ENCODE measurements at places on chromosomes 7 and 10. TPM values are rescaled to one million over a fixed set of nuclear protein-coding genes. Genes with fewer than 3 reads are reported as not detected.
A peak's percentile ranks its signal among the peaks of the same experiment; 100 is the strongest.

Gene PAX4
- not detected for polyA plus RNA-seq

Gene NPY4R
- polyA plus RNA-seq = 0.55 TPM

Gene GAD2
- not detected for polyA plus RNA-seq

Gene ITPRID1
- polyA plus RNA-seq = 0.09 TPM

Gene GSTO2
- polyA plus RNA-seq = 32.2 TPM

Gene LBX1
- 0.49 TPM for polyA plus RNA-seq

Gene STAM
- 39.5 TPM for polyA plus RNA-seq

Gene ACTR3C
- 5.7 TPM for polyA plus RNA-seq

Gene IL2RA
- polyA plus RNA-seq = 0.06 TPM

Gene CISD1
- polyA plus RNA-seq = 26.3 TPM

Gene LRRC61
- polyA plus RNA-seq = 18.5 TPM

Gene HABP2
- 0.40 TPM for polyA plus RNA-seq

GRCh38 chr10:123579675-123580074 is 86.5 kb upstream of the GPR26 start:
- no peak for DNase-seq

DNA sequence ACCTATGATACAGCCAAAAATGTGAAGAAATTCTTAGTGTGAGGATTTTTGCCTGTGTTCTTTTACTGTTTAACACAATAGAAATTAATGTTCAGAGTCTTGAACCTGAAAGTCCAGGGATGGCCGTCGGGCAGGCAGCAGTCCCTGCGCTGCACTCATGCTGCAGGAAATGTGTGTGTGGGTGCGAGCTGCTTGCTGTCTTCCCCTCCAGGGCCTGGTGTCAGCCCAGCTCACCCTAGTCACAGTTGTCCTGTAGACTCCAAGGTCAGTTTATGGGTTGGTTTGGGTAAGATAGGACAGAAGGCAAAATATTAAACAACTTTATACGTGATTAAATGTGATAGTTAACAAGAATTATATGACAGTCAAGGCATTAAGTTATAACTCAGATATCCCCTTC is 78.7 kb downstream of the DYNC2I1 start:
- DNase-seq = no peak

DNA sequence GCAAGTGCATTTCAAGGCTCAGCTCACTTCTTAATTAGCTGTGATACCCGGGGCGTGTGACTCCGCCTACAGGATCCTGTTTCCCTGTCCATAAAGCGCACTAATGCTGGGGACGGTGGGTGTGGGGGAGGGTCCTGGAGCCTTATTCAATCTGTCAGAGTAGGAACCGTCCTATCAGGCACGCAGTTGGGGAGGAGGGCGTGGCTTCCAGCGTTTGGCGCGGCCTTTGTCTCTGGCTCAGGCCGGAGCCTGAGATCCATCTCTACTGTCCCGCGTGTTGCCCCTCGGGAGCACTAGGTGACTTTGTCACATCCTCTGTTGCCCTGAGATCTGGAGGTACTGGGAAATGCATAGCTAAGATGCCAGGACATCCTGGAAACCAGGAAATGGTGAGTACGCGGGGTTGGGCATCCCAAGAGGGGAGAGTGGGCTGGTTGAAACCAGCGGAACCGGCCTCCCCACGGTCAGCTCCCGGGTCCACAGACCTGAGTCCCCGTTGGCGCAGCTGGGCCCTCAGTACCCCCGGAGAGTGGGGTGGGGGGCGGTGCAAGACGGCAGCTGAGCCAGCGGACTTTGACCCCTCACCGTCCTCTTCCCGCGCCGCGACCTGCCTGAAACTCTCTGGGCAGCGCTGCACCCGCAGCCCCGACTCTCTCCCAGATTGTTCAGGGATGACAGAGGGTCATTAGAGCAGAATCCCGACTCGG is 104.4 kb upstream of the ZNF92 start:
- peak; percentile 75 for DNase-seq

DNA sequence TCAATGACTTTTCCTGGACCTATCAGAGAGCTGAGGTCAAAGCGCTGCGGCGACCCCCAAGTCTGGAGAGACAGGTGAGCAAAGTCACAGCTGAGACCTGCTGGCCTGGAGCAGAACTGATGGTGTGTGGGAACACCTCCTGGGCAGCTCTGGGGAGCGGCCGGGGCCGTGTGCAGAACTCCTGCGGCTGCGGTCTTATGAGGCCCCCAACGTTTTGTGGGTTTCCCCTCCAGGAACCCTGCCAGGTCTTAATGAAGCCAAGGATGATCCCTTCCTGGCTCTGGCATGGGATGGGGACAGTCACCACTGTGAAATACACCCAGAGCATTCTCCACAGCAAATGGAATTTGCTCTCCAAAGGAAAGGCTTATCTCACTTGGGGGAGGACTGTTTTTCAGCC is 26.1 kb downstream of the DPYSL4 start:
- DNase-seq = no peak

- DNase-seq = no peak
Measured at GRCh38 chr7:11570922-11571550, 261.0 kb downstream of the THSD7A start.

- DNase-seq = peak; percentile 36
Measured at GRCh38 chr10:128210215-128211063, 84.2 kb upstream of the MKI67 start.

- no peak for DNase-seq
Measured at GRCh38 chr7:82247814-82248433, 195.7 kb downstream of the CACNA2D1 start.

DNA sequence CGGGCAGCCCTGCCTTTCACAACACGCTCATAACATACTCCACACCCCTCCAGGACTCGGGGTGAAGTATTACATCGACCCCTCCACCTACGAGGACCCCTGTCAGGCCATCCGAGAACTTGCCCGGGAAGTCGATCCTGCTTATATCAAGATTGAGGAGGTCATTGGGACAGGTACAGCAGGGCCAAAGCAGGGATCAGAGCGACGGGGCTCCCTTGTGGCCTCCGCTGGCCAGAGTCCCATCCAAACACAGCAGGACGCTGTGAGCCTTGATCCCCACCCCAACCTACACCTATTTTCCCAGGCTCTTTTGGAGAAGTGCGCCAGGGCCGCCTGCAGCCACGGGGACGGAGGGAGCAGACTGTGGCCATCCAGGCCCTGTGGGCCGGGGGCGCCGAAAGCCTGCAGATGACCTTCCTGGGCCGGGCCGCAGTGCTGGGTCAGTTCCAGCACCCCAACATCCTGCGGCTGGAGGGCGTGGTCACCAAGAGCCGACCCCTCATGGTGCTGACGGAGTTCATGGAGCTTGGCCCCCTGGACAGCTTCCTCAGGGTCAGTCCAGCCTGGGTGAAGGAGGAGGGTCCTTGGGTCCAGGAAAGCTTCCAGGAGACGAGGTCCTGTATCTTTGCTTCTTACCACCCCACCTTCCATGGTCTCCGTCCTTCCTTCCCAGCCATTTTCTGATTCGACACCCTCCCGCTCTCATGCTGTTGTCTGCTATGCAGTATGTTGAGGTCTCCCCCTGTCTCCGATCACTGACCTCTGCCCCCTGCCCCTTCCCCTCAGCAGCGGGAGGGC is 13.5 kb downstream of the EPHB6 start:
- no peak for DNase-seq

DNA sequence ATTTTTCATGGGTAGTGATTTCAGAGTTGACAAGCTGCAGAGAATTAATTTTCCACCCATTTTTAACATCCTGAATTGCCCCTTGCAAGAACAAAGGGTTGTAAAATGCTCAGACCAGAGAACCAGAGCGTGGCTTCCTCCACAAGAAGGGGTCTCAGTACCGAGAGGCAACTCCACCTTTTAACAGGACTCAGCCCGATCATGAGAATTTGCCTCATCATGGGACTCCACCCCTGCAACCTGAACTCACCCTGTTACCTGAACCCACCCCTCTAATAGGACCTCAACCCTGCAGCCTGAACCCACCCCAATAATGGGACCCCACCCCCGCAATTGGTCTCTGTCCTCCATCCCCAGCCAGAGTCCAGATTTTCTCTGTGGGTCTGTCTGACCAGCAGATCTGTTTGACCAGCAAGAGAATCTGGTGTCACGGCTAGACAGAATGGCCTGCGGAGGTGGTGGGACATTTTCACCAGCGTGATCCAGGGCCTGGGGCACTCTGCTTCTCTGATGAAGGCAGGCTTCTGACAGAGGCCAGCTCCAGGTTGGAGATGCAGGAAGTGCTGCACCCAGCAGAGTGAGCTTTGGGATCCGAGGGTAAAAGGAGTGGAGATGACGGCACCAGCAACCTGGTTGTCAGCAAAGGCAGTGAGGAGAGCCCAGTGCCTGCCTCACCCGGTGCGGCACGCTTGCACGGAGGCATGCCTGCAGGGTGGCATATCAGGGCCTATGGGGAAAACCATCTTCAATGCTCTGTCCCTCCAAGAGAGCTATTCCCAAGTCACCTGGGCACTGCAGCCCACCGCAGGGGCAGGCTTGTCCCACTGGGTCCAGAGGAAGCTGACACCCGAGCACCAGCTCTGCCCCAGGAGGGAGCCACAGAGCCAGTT is 136.6 kb downstream of the TCERG1L start:
- DNase-seq = no peak

DNA sequence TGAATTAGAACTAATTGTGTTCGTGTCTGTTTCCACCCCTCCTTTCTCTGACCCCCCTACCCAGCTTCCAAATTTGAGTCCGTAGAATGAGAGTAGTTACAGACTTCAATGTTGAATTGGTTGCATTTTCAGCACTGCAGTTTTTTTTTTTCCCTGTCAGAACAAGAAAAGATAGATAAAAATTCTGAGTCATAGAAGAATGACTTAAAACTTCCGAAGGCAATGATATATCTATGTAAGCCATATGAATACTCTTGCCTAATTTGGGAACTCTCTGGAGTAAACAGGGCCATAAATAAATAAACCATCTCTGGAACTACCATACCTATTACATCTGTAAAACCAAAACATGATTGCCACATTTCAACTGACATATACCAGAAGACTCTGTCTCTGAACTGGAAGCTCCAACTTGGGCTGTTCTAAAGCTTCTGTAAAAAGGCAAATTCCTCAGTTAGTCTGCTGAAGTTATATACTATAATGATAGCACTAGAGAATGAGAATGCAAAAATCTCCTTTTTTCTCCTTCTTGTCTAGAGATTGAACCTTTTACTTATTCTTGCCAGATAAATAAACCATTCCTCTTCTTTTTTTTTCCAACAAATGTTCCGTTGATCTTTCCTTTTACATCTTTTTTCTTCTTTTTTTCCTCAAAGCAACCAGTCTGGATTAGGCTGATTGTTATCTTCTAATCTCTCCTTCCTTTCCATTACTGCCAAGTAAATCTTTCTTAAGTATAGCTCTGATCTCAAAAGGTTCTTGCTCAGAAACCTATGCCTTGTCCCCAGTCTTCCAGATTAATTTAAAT is 23.5 kb downstream of the VCL start:
- DNase-seq = no peak

GRCh38 chr10:12158111-12158510 is 28.6 kb downstream of the SEC61A2 start:
- DNase-seq = no peak

DNA sequence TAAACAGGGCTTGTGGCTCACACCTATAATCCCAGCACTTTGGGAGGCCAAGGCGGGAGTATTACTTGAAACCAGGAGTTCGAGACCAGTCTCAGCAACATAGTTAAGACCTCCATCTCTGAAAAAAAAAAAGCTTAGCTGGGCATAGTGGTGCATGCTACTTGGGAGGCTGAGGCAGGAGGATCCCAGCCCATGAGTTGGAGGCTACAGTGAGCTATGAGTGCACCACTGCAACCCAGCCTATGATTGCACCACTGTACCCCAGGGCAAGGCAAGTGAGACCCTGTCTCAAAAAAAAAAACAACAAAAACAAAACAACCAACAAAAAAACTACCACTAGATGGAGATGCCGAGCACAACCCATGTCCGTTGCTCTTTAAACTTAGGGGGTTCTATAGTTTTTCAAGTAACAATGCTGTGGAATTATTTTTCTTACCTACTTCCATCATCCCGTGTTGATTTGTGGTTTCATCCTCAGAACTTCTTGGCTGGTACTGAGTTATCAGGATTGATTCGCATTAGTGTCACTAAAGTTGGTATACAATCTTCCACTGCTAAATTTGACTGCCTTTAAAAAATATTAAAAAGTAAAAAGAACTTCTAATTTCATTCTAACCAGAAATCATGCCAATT is 12.2 kb upstream of the REPIN1 start:
- no peak for DNase-seq

DNA sequence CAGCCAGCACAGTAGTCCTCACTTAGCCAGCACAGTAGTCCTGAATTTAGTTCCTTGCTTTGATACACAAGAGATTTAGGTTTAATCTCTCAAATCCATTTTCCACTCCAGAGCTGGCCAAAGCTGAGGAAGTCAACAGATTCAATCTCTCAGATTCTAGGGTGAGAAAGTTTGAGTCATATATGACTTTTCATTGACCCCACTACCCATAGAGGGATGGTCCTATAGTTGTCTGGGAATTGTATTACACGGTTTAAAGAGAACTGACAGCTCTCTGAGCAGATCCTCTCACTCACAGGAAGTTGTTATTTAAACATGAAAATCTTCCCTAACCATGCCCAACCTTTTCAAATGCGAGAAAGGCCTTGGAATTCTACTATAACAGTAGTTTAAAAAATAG is 641.8 kb upstream of the SEMA3D start:
- DNase-seq = no peak

GRCh38 chr7:2710901-2711551 is 23.0 kb downstream of the AMZ1 start:
- DNase-seq = no peak

DNA sequence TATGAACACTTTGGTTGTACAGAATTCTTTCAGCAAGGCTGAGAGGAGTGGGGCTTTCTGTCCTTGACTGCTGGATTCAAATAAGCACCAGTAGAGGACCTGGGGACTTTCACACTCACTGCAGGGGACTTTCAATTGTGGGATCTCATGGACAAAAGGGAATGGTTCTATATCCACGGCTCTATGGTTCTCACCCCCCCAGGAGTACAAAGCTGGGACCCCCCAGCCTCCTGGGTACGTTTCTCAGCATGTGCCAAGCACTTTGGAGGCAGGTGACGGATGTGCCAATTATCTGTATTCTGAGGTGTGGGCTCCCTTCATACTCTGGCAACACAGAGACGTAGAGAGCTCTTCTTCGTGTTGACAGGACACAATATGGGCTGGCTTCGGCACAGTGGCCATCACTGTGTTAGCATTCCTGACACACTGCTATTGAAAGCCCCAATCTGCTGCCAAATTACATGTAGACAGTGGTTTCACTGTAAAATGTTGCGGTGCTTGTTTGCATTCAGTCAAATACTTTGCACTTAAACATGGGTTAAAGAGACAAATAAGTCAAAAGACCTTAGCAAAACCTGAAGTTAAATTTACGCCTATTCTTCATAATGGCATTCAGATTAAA is 92.7 kb upstream of the SAMD8 start:
- no peak for DNase-seq

Data from right lung (tissue), 10 donors.